ENCODE measurements at places on chromosomes 6 and 20.

- DNase-seq: no peak
Observed at GRCh38 chr6:25768566-25768965, 14.0 kb downstream of the SLC17A4 start.

DNA sequence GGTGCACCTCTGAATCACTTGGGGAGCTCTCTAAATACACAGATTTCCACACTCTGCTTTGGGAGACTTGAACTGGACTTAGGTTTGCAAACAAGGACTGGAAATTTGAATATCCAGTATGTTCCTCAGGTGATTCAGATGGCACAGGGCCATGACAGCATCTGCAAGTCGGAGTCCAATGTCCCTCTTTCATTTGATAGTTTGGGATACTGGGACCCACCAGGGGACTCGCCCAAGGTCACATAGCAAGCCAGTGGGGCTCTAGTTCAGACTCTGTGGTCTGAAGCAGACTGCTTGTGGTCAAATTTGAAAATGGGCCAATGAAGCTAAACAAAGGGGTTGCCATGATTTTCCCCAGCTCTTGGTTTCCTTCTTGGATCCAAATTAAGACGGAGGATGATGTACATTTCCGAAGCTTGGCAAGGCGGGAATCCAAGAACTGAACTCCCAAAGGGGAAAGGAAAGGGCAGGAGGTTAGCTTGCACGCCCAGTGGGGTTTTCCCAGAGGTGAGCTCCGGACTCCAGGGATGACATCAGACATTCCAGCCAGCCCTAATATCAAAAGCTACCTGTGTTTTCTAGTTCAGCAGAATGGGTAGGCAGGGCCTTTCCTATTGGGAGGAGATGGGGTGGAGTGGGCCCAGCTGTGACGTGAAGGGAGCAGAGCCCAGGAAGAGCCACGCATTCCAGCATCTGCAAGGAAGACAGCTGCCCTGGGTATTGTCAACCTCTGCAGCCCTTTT is 3.4 kb upstream of the SYS1 start:
- DNase-seq: no peak

GRCh38 chr6:3228771-3229565 is 1.5 kb upstream of the TUBB2B start:
- peak; percentile 74 for DNase-seq

DNA sequence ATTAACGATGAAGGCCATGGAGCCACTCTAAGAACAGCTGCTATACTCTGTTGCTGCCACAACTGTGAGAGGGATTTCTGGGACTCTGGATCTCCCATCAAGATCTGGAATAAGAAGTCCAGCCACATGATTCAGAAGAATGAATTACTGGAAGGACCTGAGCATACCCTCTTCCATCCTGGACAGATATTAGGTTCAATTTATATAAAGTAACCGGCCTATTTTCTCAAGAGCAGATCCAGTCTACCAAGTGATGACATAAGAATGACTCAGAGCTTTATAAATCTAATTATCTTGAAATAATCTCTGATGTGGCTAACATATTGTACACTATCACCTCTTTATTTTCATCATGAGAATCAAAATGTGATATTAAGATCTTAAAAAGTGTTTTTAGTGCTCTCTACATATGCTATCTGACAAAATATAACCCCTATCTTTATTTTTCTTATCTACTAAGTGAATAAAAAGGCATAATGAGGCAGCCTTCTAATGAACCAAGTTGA is 45.1 kb downstream of the COL9A1 start:
- no peak for DNase-seq

DNA sequence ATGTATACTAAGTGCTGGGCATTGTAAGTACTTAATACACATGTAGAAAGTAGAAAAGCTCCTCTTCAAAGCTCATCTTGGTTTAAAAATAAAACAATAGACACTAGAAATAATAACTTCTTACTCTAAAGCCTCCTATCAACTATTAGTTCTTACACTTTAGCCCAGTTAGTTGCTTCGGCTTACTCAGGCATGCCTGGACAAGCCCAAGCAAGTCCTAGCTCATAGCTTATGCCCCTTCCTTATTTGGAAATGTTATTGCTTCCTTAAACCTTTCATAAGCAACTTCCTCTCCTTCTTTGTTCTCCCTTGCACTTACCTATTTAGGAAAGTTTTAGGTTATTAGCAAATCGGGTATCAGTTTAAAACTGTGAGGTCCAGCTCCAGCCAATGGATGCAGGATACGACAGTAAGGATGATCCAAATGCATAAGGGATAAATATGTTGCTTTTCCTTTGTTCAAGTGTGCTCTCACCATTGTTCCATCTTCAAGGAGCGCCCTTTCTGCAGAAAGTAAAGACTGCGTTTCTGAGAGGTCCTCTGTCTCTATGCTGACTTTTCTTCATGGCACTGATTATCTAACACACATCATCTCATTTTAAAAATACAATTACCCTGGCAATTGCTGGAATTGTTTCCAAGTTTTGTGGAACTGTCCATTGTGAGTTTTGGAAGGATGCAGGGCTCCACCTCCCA is 12.3 kb downstream of the TMEM30A start:
- DNase-seq: no peak

- DNase-seq: no peak
Observed at GRCh38 chr6:75283907-75284631, 523 bp downstream of the TMEM30A start.

DNA sequence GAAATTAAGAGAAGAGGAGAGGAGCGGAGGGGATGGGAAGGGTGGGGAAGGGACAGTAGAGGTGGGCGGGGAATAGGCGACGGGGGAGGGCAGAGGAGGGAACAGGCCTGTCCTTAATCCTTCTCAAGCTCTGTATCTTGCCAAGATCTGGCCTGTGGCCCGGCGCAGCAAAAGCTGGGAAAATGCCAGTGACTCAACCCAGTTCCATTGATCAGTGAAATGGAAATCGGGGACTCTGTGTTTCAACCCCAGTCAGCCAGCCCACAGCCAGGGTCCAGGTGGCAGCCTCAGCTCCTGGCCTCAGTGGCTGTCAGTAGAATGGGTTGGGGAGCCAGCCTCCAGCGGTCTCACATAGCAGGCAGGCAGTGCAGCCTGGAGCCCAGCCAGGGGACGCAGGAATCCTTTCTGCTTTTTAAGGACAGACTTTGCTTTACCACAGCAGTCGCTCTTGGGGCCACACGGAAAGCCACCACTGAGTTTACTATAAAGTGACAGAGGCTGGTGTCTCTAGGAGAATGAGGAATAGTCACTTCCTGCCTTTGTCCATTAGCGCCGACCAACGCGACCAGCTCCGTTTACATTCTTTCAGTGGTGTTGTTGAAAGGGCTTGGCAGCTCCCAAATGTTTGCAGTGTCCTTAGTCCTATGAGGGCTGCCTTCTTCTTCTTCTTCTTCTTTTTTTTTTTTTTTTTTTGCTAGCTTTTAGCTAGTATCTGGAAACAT is 128.0 kb downstream of the RIN2 start:
- DNase-seq: peak; percentile 16

- DNase-seq: no peak
Observed at GRCh38 chr6:107616775-107617174, 126.9 kb downstream of the SOBP start.

DNA sequence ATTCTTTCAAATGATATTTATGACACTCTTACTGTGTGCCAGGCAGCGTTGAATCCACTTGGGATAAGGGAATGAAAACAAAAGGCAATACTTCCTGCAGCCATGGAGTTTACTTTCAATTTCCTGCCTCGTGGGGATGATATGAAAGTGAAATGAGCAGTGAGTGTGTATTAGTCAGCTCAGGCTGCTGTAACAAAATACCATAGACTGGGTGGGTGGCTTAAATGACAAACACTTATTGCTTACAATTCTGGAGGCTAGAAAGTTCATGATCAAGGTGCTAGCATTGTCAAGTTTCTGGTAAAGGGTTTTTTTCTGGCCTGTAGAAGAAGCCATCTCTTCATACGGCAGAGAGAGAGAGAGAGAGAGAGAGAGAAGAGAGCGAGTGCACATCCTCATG is 41.7 kb downstream of the TSHZ2 start:
- DNase-seq: no peak

- DNase-seq: no peak
Observed at GRCh38 chr6:125886021-125886420, 70.5 kb upstream of the HINT3 start.

GRCh38 chr20:46305973-46306360 is 2.3 kb downstream of the CDH22 start:
- DNase-seq: no peak

GRCh38 chr6:36115412-36115811 is 14.9 kb upstream of the MAPK13 start:
- DNase-seq: no peak

- no peak for DNase-seq
Observed at GRCh38 chr6:164185471-164185871, 771.0 kb downstream of the QKI start.

All from A673 (cell line).